ENCODE measurements at places on chromosomes 2 and 18.
A peak's percentile ranks its signal among the peaks of the same experiment; 100 is the strongest.

DNA sequence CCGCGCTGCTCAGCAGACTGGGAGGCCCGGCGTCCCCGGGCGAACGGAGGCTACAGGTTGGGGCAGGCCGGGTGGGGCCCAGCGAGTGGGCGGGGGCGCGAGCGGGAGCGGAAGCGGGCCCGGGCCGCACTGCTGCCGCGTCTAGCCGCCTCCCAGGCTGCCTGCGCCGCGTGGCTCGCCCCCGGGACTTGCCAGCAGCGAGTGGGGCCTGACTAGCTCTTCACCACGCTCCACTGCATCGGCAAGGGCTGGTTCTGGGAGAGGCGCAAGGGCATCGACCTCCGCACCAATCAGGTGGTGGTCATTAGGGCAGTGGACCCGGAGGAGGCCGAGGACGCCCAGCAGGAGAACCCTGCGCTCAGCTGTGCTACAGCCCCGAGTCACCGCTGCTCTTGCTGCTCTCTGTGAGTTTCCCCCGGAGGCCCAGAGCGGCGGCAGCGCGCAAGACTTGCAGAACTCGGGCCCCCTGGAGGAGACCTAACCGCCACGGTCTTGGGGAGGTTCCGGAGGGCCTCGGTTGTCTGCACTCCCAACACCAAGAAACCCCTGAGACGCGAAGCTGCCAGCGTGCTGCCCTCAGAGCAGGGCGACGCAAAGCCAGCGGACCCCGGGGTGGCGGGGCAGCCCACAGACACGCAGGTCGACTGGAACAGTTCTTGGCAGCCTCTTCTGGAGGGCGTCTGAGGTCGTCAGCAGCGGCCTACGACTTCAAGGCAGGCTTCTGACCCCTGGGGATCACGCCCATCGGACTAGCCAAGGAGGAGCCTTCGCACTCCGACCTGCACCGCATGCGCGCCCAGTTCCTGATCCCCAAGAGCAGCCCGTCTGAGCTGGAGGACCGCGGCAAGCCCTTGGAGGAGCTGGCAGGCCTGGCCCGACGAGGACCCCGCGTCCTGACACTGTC is 27.2 kb upstream of the PTPN2 start:
- no peak for DNase-seq

DNA sequence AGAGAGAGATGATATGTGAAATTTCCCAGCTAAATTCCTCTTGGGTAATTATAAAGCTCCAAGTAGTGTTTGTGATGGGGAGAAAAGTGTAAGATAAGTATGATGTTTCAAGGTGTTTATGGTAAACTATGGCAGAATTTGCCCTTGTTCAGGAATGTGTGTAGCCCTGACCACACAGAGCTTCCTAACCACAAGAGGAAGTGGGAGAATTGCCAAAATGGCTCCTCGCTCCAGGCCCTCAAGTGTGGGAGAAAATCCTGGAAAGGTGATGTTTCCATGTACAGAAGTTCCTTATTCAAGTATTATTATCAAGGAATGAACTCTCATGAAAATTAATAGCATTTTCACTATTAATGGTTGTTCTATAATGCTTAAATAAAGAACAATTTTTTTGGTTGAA is 878.3 kb downstream of the TDRD15 start:
- no peak for DNase-seq

DNA sequence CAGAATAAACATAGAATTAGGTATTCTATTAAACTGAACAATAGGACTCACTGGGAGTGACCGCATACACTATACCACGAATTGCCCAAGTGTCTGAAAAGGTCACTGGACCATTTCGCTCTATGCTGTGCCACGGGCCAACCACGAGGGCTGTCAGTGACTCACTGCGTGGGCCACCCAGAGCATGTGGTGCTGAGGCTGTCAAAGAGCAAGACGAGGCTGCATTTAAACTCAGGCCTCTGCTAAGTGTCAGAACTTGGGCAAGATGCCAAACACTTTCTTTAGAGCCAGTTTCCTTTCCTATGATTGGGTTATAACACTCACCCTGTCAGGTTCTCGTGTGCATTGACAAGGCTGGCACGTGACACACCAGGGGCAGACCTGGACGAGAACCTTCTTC is 97.5 kb downstream of the SH3YL1 start:
- DNase-seq: no peak

- peak; percentile 11 for DNase-seq
Measured at GRCh38 chr2:179129574-179130238, 79.8 kb upstream of the CCDC141 start.

- DNase-seq: no peak
Measured at GRCh38 chr2:58140508-58141072, 94.0 kb downstream of the VRK2 start.

DNA sequence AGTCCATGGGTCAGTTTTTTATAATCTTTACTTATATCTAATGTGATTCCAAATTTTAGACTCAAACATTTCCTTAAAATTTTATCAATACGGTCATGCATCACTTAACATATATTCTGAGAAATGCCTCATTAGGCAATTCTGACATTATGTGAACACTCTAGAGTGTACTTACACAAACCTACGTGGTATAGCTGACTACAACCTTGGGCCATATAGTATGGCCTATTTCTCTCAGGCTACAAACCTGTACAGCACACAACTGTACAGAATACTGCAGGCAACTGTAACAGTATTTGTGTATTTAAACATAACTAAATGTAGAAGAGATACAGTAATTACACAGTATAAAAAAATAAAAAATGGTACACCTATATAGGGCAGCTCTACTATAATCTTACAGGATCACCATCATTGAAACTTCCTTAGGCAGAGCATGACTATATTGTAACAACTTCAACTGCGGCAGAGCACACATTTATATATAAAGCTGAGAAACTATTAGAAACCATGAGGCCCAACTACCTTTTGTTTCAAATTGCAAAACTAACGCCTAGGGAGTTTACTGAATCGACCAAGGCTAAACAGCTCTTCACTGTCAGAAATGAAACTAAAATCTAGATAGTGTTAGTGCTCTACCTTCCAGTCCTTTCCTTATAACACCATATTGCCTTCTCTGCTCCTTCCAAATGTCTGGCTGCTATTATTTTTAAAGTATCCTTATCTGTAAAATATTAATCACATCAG is 6.9 kb downstream of the YES1 start:
- DNase-seq: no peak

DNA sequence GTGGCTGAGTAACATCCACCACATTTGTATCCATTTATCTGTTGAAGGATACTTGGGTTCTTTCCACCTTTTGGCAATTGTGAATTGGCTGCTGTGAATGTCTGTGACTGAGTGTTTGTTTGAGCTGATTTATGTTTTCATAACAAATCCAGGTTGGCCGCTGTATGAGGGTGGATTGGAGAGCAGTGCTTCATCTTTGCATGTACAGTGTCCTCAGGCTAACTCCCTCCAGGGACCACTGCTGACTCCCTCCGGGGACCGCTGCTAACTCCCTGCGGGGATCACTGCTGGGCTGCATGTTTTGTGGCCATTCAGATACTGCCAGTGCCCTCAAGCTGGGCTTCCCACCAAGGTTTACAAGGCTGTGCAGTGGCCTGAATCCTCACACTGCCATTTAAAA is 10.2 kb downstream of the BOK start:
- no peak for DNase-seq

- no peak for DNase-seq
Measured at GRCh38 chr2:192741889-192742288, 547.2 kb upstream of the TMEFF2 start.

- DNase-seq: no peak
Measured at GRCh38 chr2:222973237-222973636, 78.8 kb upstream of the KCNE4 start.

DNA sequence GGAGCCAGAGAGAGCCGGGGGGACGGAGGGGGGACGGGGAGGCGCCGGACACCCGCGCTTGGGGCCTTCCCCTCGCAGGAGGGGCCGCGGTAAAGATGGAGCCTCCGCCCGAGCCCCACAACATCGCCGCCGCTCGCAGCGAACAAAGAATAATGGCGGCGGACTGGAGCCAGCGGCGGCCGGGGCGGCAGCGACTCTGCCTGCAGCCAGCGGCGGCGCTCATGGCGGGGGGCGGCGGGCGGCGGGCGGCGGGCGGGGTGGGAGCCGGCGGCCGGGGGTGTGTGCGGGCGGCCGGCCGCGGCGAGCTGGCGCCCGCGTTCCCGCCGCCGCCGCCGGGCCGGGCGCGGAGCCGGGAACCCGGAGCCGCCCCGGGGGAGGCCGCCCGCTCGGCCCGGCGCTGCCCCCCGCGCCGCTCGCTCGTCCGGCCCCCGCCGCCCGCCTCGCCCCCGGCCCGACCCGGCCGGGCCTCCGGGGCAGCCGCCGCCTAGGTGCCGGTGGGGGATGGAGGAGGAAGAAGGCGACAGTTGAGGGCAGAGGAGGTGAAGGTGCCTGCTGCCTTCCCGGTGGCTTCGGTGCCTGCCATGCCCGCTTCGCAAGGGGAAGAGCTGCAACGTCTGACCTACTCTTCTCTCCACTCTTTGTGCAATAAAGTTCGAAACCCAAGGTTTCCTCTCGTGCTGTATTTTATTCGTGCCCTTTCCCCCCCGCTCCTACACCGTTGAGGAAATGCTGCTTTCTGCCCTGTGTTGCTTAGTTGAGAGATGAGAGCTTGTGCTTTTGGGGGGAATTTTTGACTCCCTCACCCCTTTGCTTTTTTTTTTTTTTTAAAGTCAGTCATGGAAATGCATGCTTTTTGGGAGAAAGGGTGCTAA is 634 bp downstream of the CREB1 start:
- peak; percentile 50 for DNase-seq

DNA sequence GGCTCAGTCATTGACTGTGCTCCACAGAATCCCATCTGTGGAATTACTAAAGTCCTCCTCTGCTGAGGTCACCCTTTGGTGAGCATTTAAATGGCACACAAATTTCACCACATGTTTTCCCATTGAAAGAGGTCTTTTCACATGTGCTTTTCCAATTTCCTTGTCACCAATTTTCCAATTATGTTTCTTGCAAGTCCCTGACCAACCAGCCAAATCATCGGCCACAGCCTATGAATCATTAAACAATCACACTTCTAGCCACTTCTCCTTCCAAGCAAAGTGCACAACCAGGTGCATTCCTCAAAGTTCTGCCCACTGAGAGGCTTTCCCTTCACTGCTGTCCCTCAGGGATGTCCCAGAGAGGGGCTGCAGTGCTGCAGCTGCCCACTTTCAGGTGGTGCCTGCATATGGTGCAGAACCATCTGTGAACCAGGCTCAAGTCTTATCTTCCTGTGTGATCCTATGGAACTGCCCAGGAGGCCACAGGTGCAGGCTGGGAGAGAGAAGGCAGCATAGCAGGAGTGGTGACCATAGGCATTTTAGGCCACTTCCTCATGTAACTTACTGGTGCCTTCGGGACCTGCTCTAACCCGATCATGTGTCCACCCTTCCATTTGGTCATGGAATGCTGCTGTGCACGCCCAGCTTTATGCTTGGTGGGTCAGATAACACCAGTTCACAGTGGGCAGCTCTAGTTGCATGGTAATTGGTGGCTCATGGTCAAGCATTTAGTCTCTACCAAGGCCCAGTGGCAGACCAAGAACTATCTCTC is 153.0 kb downstream of the SEPTIN10 start:
- DNase-seq: no peak

DNA sequence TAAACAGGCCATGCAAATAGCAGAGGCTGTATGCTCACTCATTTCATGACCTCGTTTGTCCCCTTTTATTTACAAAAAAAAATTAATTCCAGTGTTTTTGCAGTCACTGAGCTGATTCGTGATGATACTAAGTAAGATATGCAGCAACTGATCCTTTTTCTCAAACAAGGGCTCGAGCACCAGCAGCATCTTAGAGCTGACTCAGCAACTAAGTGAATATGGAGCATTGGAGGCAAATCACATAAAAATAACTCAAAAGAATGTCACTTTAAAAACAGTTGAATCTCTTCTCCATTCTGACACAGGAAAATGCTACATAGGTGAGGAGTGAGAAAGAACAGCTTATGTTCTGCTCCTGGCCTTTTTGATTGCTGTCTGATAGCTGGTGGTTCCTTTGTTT is 152.8 kb downstream of the ABCA12 start:
- DNase-seq: no peak

GRCh38 chr2:74991977-74992376 is 33.5 kb downstream of the POLE4 start:
- DNase-seq: no peak

DNA sequence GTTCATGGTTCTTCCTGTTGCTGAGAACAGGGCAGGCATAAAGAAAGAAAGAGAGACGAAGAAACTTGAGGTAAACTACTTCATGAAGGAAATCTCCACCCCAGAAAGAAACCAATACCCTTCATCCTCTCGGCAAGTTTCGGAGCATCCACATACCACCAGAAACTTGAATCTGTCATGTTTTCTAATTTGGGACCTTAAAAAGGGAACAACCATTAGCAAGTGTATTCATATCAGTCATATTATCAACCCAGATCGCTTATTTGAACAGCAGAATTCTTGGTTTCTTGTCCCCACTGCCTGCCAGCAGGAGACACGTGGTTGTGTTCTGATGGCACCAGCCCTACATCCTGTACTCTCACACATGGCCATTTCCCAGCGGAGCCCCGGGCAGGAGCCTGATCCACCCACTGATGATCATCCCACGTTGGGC is 53.2 kb upstream of the FZD7 start:
- no peak for DNase-seq

- DNase-seq: no peak
Measured at GRCh38 chr2:60259781-60260180, 293.7 kb downstream of the BCL11A start.

DNA sequence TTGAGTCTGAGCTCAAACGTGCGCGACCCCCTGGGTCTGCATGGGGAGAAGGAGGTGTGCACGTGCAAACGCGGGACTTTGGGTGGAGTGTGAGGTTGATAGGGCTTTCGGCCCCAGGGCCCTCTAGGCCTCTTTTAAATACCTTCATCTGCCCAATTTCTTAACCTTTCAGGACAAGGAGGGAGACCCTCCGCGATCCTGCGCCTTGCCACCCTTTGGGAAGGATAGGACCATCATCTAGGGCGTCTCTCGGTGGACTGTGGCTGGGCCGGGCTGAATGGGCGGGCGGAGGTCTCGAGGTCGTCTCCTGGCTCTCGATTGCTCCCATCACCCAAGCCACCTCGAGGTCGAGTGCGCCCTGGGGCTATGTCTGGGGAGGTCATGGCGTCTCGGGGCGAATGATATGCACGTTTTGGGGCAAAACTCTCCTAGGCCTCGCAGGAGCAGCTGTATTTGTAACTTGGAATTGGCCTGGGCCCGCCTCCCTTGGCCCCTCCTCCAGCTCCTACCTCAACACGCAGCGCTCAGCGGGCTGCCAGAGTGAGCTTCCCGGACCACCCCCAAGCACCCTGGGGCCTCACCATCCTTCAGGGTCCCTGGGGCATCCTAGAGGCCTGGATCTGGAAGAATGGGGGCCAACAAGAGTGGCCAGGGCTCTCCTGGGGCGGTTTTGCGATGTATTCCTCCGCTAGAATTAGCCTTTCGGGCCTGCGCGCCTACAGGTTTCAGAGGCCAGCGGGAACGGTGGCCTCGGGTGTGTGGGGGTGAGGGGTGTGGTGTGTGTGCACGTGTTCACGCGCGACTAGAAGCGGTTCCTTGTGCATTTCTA is 8.7 kb upstream of the SIX3 start:
- no peak for DNase-seq

GRCh38 chr2:44189104-44189503 is 20.4 kb downstream of the PPM1B start:
- no peak for DNase-seq

DNA sequence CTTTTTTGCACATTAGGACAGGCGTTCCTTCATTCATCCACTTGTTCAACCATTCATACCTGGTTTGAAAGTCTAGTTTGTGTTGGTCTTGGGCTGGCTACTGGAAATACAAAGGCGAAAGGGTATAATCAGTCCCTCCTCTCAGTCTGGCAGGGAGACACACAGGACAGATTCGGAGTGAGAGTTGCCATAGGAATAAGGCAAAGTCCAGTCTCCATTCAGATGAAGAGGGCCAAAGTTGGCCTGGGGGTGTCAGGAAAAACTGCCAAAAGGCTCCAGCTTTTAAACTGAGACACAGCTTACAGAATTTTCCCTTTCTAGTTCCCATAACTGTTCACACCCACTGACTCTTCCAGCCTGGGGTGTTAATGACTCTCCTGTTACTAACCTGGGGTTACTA is 96.3 kb upstream of the AQP4 start:
- DNase-seq: no peak

Measured in activated CD4-positive, alpha-beta T cell treated with anti-CD3 and anti-CD28 coated beads, Interleukin-2, Interleukin-4, amounts not matched to agents 100 ng/mL and 50 ng/mL, durations not matched to agents 16 hours and 8 hours (primary cell).